ENCODE measurements at places on chromosomes 12 and 14. TPM values are rescaled to one million over a fixed set of nuclear protein-coding genes. Genes with fewer than 3 reads are reported as not detected.

CLEC4C gene
- total RNA-seq: not detected

SNRPF gene
- 119 TPM for total RNA-seq

BRAP gene
- 10.8 TPM for total RNA-seq

PLA2G1B gene
- total RNA-seq: not detected

PRPH gene
- 1.5 TPM for total RNA-seq

PPFIA2 gene
- not detected for total RNA-seq

ENDOU gene
- total RNA-seq: not detected

EIF2S3B gene
- 0.77 TPM for total RNA-seq

ZDHHC22 gene
- 0.21 TPM for total RNA-seq

PMEL gene
- 1.1 TPM for total RNA-seq

CLEC2A gene
- not detected for total RNA-seq

CLEC12A gene
- not detected for total RNA-seq

VDR gene
- 2.1 TPM for total RNA-seq

LEMD3 gene
- total RNA-seq: 9.4 TPM

PPP2R5C gene
- 65.4 TPM for total RNA-seq

LRTM2 gene
- not detected for total RNA-seq

ITPR2 gene
- total RNA-seq: 2.5 TPM

FAM181A gene
- not detected for total RNA-seq

GPR135 gene
- 1.1 TPM for total RNA-seq

FOXA1 gene
- 7.6 TPM for total RNA-seq

KRT78 gene
- not detected for total RNA-seq

POLE2 gene
- 13.8 TPM for total RNA-seq

GZMB gene
- not detected for total RNA-seq

CBLN3 gene
- 0.77 TPM for total RNA-seq

CLBA1 gene
- 16.4 TPM for total RNA-seq

DACT1 gene
- total RNA-seq: 0.64 TPM

FBXO34 gene
- 11.0 TPM for total RNA-seq

LIN52 gene
- total RNA-seq: 3.6 TPM

CLEC4D gene
- total RNA-seq: not detected

TDRD9 gene
- 0.14 TPM for total RNA-seq

TAS2R42 gene
- total RNA-seq: not detected

TMX1 gene
- total RNA-seq: 41.1 TPM

DIP2B gene
- 16.8 TPM for total RNA-seq

ATG101 gene
- 96.6 TPM for total RNA-seq

DPY19L2 gene
- 1.2 TPM for total RNA-seq

MORN3 gene
- 0.32 TPM for total RNA-seq

USP44 gene
- total RNA-seq: 0.20 TPM

TDP1 gene
- 14.1 TPM for total RNA-seq

Data from A549 treated with Mapracorat at 1 μM for 4 hours (cell line).